ENCODE measurements at places on chromosomes 16 and 17. TPM values are rescaled to one million over a fixed set of nuclear protein-coding genes. Genes with fewer than 3 reads are reported as not detected.
A peak's percentile ranks its signal among the peaks of the same experiment; 100 is the strongest.

- peak; percentile 39 for DNase-seq
Observed at GRCh38 chr17:83143817-83144231, 64.4 kb downstream of the METRNL start.

- DNase-seq, result no peak
Observed at GRCh38 chr17:64057701-64058263, 37.3 kb upstream of the ICAM2 start.

DNA sequence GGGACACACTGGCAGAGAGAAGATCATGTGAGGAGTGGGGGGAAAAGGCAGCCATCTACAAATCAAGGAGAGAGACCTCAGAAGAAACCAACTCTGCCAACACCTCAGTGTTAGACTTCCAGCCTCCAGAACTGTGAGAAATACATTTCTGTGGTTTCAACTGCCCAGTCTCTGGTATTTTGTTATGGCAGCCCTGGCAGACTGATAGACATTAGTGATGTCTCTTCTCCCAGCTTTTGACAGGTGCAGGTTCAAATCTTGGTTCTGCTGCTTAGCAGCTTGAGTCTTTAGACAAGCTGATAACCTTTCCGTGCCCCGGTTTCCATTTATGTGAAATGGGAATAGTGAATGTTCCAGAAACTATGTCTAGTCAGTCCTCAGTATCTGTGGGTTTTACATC, 199.5 kb downstream of the SNX29 start:
- no peak for DNase-seq

The USP43 gene
- not detected for total RNA-seq

DNA sequence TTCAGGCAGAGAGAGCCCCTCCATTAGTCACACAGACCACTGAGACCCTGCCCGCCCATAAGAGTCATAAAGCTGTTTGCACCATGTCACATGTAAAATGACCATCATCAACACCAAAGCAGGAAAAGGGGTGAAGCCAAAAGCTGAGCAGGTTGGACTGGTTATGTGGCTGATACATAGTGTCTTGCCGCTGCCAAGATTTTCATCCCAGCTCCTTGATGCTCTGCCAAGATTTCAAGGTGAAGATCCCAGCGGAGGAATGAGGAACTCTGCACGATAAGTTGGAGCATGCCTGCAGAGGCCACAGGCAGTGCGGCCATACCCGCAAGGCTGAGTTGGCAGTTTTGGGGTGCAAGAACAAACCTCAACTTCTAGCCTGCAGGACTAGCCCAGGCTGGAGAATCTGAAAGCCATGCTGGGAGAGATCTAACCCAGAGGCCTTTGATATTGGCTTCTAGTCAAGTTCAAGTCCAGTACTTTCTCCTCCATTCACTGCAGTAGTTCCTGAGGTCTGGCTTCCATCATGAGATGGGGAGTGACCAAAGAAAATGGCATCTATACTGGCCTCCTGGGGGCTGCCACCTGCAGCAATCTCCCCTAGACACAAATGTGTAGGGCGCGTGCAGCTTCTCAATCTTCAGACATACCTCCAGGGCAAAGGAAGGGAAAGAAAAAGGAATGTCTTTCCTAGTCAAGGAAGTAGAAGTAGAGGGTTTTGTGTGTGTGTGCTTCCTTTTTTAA, 79.7 kb upstream of the NOL11 start:
- DNase-seq, result no peak

The NUDT7 gene
- 13.4 TPM for total RNA-seq

DNA sequence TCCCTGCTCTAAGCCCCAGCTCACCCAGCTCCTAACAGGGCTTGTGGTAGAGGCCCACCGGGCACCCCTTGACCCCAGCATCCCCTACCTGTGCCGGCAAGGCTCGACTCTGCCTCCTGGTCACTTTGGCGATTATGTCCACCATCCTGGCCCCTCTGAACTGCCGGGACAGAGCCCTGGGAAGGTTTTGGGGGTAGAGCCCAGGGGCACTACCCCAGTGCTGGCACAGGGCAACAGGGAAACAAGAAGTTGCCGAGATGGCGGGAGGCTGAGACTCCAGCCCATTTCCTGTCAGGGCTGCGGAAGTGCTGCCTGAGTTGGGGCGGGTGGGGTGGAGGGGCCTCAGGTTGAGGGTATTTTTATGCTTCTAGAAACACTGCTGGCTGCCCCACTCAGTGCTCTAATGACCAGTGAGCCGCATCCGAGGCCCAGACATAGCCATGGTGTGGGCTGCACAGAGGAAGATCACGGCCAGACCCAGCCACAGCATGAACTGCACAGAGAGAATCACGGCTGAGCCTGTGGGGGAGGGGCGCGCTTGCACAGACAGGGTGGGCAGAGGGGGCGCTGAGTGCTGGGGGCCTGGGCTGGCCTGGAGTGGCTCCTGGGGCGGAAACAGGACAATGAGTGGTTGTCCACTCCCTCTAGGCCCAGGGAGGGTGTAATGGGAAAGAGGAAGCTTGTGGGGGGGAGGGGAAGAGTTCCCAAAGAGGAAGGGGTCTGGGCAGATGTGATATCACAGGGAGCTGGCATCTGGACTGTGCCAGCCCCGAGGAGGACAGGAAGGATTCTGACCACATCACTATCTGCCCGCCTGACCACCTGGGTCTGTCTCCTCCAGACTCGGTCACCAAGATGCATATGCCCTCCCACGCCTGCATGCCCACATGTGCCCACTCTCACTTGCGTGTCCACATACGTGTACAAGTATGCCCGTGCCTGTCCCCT, 22.3 kb downstream of the ARHGAP27 start:
- no peak for DNase-seq

- DNase-seq, result no peak
Observed at GRCh38 chr16:81374550-81374949, 59.8 kb downstream of the GAN start.

Data from mesenteric fat pad (tissue), 1 donor.